ENCODE measurements at places on chromosomes 2 and 18. TPM values are rescaled to one million over a fixed set of nuclear protein-coding genes. Genes with fewer than 3 reads are reported as not detected.

Gene CNPPD1
- 119 TPM for total RNA-seq

Gene PIK3C3
- total RNA-seq, result 44.1 TPM

Gene VWA3B
- 3.9 TPM for total RNA-seq

Gene ADCYAP1
- total RNA-seq, result 0.75 TPM

Gene ANKRD29
- 1.2 TPM for total RNA-seq

Gene CCDC68
- total RNA-seq, result 50.9 TPM

Gene LIPT1
- total RNA-seq, result 5.6 TPM

Gene SERPINB2
- not detected for total RNA-seq

Measured in left colon (tissue), 2 donors.